ENCODE measurements at places on chromosomes 7 and 10. TPM values are rescaled to one million over a fixed set of nuclear protein-coding genes. Genes with fewer than 3 reads are reported as not detected.
A peak's percentile ranks its signal among the peaks of the same experiment; 100 is the strongest.

BAIAP2L1 gene
- 24.7 TPM for total RNA-seq

FGFR2 gene
- 78.5 TPM for total RNA-seq

CTAGE4 gene
- total RNA-seq: 1.4 TPM

PKD2L1 gene
- total RNA-seq: 0.34 TPM

HOXA4 gene
- total RNA-seq: 1.4 TPM

CLEC2L gene
- total RNA-seq: not detected

SAP25 gene
- 19.5 TPM for total RNA-seq

OR6B1 gene
- total RNA-seq: not detected

ASB15 gene
- total RNA-seq: not detected

ASB10 gene
- not detected for total RNA-seq

AP1S1 gene
- 90.0 TPM for total RNA-seq

C10orf120 gene
- total RNA-seq: not detected

HHEX gene
- 6.6 TPM for total RNA-seq

TRIL gene
- 3.5 TPM for total RNA-seq

DNA sequence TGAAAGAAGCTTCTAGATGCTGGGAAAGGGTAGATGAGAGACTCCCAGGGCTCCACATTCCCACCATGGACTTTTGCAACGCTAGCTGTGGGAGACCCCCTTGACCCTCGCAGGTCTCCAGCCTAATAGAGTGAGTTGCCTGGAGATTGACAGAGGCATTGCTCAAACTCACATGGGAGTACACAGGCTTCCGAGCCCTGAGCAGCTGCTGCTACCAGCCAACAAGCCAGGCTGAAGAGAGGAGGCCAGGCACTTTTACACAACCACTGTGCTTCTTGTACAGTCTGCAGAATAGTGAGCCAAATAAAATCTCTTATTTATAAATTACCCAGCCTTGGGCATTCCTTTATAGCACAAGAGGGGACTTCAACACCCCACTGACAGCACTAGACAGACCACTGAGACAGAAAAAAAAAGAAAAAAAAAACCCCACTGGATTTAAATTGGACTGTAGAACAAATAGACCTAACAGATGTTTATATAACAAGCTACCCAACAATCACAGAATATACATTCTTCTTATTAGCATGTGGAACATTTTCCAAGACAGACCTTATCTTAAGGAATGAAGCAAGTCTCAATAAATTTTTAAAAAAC, 146.2 kb downstream of the ZFAND4 start:
- DNase-seq: no peak

GRCh38 chr10:128545216-128545615, 419.0 kb upstream of the MKI67 start:
- no peak for DNase-seq

- DNase-seq: no peak
Observed at GRCh38 chr7:1015196-1016121, 28.9 kb upstream of the GPR146 start.

GRCh38 chr10:116440330-116441030, 12.8 kb downstream of the PNLIPRP3 start:
- DNase-seq: no peak

GRCh38 chr10:12482587-12482986, 133.2 kb downstream of the CAMK1D start:
- DNase-seq: no peak

DNA sequence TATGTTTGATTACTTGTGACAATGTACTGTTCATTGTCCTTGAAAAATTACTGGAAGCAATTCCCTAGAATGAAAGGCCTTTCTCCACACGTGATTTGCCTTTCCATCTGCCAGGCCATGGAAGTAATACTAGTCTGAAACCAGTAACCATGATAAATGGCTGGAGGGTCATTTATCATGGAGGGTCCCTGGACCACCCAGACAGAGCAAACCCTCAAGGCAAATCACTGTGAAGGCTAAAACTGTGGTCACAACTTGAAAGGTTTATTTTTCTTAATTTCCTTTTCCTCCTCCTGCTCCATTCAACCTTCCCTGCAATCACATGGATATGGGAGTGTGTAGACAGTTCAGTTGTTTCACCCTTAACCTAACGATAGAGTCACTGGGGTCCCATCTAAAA, 16.4 kb downstream of the BRAF start:
- no peak for DNase-seq

GRCh38 chr10:121102706-121103105, 251.5 kb downstream of the WDR11 start:
- no peak for DNase-seq

- DNase-seq: no peak
Observed at GRCh38 chr10:871951-872403, 59.5 kb downstream of the LARP4B start.

- DNase-seq: no peak
Observed at GRCh38 chr7:122329145-122329802, 24.7 kb upstream of the FEZF1 start.

DNA sequence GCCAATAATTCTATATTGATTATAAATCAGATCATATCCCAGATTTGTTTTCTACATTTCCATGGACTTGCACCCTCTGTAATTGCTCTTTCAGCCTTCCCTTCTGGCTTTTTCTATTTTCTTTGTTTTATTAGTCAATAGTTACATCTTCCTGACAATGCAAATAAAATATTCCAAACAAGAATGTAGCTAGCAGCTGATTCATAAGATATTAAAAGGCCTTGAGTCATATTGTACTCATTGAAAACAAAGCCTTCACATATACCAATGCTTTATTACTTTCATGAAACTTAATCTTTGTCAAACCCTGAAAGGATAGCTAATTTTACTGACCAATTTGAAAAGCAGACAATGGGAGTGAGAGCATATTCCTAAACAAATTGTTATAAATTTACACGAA, 10.7 kb upstream of the SFMBT2 start:
- no peak for DNase-seq

DNA sequence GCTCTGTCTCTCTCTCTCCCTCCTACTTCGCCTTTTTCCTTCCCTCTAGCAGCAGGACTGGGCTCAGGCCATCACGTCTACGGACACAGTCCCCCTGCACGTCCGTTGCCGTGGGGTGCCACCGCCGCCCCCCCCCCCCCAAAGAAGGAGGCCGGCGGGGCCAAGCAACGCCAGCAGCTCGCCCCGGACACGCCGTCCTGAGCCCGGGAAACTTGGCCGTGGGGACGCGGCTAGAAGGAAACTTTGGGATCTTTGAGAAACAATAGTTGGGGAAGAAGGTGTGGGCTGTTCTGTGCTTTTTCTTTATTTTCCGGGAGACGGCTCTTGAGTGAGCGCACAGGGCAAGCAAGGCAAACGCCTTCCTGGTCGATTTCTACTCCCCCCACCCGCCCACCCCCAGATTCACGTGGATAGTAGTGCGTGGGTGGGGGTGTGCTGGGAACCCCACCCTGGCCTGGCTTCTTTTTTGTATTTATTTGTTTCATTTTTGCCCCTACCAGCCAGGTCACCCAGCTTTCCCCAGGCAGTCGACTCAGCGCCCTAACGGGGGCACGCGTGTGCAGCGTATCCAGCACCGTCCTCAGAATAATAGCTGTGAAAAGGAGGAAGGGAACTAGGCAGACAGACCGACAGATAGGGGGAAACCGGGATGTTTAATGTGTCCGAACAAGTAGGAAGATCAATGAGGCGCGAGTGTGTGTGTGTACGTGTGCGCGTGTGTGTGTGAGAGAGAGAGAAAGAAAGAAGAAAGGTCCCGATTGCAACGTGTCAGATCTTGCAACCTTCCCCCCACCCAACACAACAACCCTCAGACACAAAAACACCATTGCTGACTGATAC, 1.4 kb downstream of the MXI1 start:
- peak; percentile 24 for DNase-seq

DNA sequence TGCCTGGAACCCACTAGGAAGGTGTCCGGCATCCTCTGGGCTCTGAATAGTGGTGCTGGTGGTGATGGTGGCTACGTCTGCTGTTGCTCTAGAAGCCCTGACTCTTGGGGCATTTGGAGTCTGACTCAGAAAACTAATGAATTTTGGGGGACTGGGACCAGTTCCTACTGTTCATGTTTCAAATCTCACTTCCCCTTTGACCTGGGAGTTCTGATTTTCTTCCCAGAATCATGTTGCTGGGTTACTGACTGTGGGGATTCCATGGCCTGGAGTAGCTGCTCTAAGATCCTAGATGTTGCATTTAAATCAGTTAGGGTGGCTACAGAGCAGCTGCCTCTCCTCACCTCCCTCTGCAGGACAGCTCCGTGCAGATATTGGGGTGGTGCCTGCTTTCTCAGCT, 3.2 kb downstream of the TSPAN33 start:
- DNase-seq: no peak

GRCh38 chr10:10038348-10038747, 979.3 kb upstream of the CELF2 start:
- DNase-seq: no peak

DNA sequence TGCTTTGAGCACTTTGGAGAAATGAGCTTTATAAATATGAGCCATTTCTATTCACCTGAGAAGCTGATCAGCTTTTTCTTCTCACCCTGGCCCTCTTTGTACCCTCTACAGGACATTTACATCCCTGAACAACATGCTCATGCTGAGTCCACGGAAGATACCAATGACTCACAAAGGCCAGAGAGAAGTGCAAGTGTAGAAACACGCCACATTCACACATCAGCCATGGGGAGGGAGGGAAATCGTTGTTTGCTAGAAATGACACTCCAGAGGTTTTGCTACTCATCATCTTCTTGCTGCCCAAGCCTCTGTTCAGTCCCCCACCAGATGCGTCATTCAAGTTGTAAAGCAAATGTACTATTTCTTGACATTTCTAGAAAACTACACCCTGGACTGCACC, 2.8 kb upstream of the UCN3 start:
- DNase-seq: no peak

DNA sequence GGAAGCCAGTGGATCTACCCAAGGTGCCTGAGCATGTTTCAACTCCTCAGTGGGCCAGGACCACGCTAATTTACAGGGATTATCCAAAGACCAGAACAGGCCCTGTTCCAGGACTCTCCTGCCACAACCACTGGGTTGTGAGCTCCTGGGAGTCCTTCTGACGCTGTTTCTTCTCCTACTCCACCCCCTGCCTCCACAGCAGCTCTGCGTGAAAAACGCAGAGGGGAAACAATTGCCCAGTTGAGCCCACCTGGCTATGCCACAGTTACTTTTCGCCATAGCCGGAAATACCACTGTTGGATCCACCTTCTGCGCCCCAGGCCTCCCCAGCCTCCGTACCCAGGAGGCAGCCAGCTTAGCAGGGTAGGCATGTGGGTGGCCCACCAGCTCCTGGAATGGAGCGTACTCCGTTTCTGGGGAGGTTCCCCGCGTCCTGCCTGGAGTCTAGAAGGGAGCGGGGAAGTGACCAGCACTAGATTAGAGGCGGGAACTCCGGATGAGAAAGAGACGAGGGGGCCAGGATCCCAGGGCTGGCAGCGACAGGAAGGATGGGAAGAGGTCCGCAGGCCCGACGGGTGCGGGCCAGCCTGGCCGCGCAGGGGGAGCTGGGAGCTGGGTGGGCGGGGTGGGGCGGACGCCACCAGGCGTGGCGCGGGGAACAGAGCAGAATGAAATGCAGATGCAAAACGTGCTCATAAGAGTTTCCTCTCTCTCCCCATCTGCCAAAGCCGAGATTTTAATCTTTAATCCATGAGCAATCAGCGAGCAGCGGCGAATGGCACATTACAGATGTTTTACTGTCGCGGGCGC, 32.1 kb upstream of the PAX2 start:
- no peak for DNase-seq

- DNase-seq: no peak
Observed at GRCh38 chr10:28880683-28880950, 203.3 kb downstream of the BAMBI start.

- no peak for DNase-seq
Observed at GRCh38 chr10:69449841-69450240, 1.4 kb upstream of the TSPAN15 start.
